Kidney epithelial cell (primary cell): ENCODE measurements at places on chromosomes 3 and 15. TPM values are rescaled to one million over a fixed set of nuclear protein-coding genes. Genes with fewer than 3 reads are reported as not detected.

- DNase-seq, result no peak
Measured at GRCh38 chr3:185827595-185828344, 2.9 kb upstream of the IGF2BP2 start.

DNA sequence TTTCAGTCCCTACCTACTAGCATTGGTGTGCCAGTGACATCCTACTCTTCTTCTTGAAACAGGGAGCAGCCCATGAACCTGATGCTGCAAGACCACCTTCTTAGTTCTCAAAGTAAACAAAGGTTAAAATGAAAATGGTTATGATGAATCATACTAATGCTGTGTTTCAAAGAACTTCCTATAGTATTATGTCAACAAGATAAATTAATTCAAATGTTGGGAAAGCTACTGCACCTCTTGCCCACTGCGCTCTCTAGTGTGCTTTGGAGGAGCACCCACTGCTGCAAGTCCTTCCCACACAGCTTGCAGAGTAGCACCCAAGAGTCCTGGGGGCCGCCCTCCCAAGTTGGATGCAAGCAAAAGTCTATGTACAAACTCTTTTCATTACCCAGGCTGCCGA lies 81.1 kb downstream of the CD200R1L start:
- DNase-seq, result no peak

- no peak for DNase-seq
Measured at GRCh38 chr3:179418610-179419009, 32.7 kb downstream of the GNB4 start.

TRH gene
- total RNA-seq, result not detected in 2 replicates

C3orf33 gene
- 2.5 and 3.9 TPM in 2 replicates for total RNA-seq

COL8A1 gene
- total RNA-seq, result 24.4 TPM in 2 replicates
